ENCODE measurements at places on chromosomes 3 and 15.

- DNase-seq, result no peak
Measured at GRCh38 chr3:72830452-72831223, 17.6 kb downstream of the SHQ1 start.

- no peak for DNase-seq
Measured at GRCh38 chr3:52784021-52784621, 6.7 kb downstream of the ITIH1 start.

- DNase-seq, result no peak
Measured at GRCh38 chr3:64086479-64087252, 63.4 kb upstream of the PSMD6 start.

DNA sequence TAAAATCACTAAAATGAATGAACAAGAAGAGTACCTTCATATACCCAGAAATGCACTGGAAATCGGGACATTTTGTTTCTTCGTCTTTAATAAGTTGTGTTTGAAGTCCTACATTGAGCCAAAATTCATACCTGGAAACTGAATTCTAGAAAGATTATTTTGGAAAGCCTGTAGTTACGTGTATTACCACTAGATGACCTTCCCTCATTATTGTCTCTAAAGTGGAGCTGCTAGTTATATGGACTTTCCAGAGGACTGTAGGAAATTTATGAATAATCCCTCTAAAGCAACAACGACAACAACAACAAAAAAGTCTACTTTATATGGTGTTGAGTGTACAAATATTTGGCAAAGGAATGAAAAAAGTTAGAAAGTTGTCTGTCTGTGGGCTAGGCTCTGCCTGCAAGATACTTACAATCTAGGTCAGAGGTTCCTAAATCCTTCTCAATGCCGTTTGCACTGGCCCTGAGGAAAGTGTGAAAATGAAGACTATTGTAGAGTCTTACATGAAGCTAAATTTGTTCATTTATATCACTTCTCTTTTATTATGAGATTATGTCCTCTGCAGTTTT is 234.8 kb upstream of the NR2E3 start:
- peak; percentile 54 for DNase-seq

GRCh38 chr15:72902245-72902918 is 118.8 kb upstream of the ADPGK start:
- no peak for DNase-seq
